PC-3 (cell line): ENCODE measurements at places on chromosomes 3 and 15. TPM values are rescaled to one million over a fixed set of nuclear protein-coding genes. Genes with fewer than 3 reads are reported as not detected.

The FHIT gene
- total RNA-seq, result 1.2 and 3.6 TPM in 2 replicates

The SMC4 gene
- 129 and 183 TPM in 2 replicates for total RNA-seq

The MAPK6 gene
- total RNA-seq, result 21.9 and 22.5 TPM in 2 replicates

DNA sequence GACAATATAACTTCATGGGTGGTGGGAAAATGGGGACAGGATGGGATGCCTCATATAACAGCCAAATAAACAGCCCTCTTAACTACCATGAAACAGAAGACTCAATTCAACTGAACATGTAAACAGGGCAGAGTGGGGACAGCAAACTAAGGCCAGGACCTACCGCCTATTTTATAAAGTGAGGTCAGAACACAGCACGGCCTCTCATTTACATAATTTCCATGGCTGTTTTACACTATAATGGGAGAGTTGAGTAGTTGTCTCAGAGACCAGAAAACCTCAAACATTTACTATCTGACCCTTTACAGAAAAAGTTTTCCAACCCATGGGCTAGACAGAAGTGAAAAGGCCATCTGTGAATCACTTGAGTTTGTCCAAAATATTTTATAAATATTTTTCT lies 56.7 kb upstream of the SNRPA1 start:
- no peak for DNase-seq

DNA sequence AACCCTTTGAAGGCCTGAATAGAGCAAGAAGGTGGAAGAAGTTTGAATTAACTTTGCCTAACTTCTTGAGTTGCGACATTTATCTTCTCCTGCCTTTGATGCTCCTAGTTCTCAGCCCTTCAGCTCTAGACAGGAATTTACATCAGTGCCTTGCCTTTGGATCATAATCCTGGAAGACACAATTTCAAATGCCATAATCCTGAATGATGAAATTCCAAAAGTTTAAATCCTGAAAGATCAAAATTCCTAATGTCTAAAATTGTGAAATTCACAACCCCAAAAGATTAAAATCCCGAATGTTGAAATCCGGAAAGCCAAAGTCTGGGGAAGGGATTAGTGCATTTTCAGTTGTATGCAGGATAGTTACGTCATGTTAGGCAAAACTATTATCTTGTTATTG lies 166.6 kb upstream of the PDZRN3 start:
- DNase-seq, result no peak
